Posterior vena cava (tissue), 2 donors: ENCODE measurements at places on chromosomes 16 and 17. TPM values are rescaled to one million over a fixed set of nuclear protein-coding genes. Genes with fewer than 3 reads are reported as not detected.

Gene SEPTIN12
- total RNA-seq: not detected

Gene DLX4
- 0.19 TPM for total RNA-seq

Gene BIRC5
- 0.19 TPM for total RNA-seq

Gene LDHD
- total RNA-seq: 0.52 TPM

Gene CLDN6
- total RNA-seq: not detected

Gene ABCC12
- not detected for total RNA-seq

Gene ZNF821
- 5.7 TPM for total RNA-seq

Gene ALOX15B
- 3.3 TPM for total RNA-seq

Gene ODAD4
- 0.74 TPM for total RNA-seq

Gene CACNG1
- total RNA-seq: not detected

Gene GAST
- not detected for total RNA-seq

Gene HIGD1B
- total RNA-seq: 1.9 TPM

Gene HOXB2
- 18.9 TPM for total RNA-seq

Gene FOXF1
- total RNA-seq: 4.3 TPM

Gene UTP18
- total RNA-seq: 21.7 TPM

Gene NT5C3B
- 49.1 TPM for total RNA-seq

Gene ASIC2
- total RNA-seq: not detected

Gene OTOP3
- not detected for total RNA-seq

Gene MRTFB
- total RNA-seq: 41.0 TPM

Gene MEIOC
- total RNA-seq: 0.10 TPM

Gene KRT9
- total RNA-seq: not detected

Gene CES3
- total RNA-seq: 0.10 TPM

Gene TM4SF5
- not detected for total RNA-seq

Gene SCGB1C2
- total RNA-seq: not detected

Gene ZC3H18
- total RNA-seq: 23.2 TPM

Gene FBXW10
- 0.10 TPM for total RNA-seq

Gene WNT9B
- 7.5 TPM for total RNA-seq

Gene ZNF747
- 9.6 TPM for total RNA-seq

Gene KRT40
- total RNA-seq: not detected

Gene CD300C
- 4.7 TPM for total RNA-seq

Gene BCAR1
- total RNA-seq: 48.7 TPM

Gene HSD11B2
- 0.43 TPM for total RNA-seq

Gene COPRS
- total RNA-seq: 54.8 TPM

Gene ADAP2
- 18.8 TPM for total RNA-seq

Gene FN3K
- total RNA-seq: 13.2 TPM

Gene ENPP7
- total RNA-seq: not detected

Gene MYH3
- 75.1 TPM for total RNA-seq

Gene CHP2
- not detected for total RNA-seq

Gene KRT20
- total RNA-seq: not detected

Gene TAOK1
- total RNA-seq: 70.8 TPM

Gene MFSD6L
- total RNA-seq: 0.19 TPM

Gene EDC4
- total RNA-seq: 37.4 TPM

Gene PRSS8
- 0.23 TPM for total RNA-seq

Gene ITGA2B
- total RNA-seq: 2.0 TPM

Gene SMIM5
- total RNA-seq: 0.97 TPM

Gene GLIS2
- total RNA-seq: 49.0 TPM

Gene MMP15
- total RNA-seq: 5.8 TPM

Gene DNAI2
- not detected for total RNA-seq

Gene ITGAX
- 15.2 TPM for total RNA-seq

Gene KRT23
- 0.37 TPM for total RNA-seq

Gene NPIPB13
- 5.7 TPM for total RNA-seq

Gene SNAI3
- 0.56 TPM for total RNA-seq

Gene HBQ1
- 0.48 TPM for total RNA-seq

Gene ALOX12B
- total RNA-seq: not detected

Gene KCNH6
- not detected for total RNA-seq

Gene CD79B
- total RNA-seq: 5.1 TPM
